ENCODE measurements at places on chromosomes 5 and 9. TPM values are rescaled to one million over a fixed set of nuclear protein-coding genes. Genes with fewer than 3 reads are reported as not detected.
A peak's percentile ranks its signal among the peaks of the same experiment; 100 is the strongest.

NEUROG1 gene
- not detected for total RNA-seq

IL3 gene
- total RNA-seq: 1.5 TPM

CLIC3 gene
- total RNA-seq: 7.8 TPM

SPATA31D4 gene
- total RNA-seq: not detected

MYOT gene
- not detected for total RNA-seq

RGMB gene
- total RNA-seq: 1.1 TPM

LCN2 gene
- total RNA-seq: not detected

GRCh38 chr5:159456261-159456660 lies 126.0 kb upstream of the IL12B start:
- peak; percentile 34 for DNase-seq

DNA sequence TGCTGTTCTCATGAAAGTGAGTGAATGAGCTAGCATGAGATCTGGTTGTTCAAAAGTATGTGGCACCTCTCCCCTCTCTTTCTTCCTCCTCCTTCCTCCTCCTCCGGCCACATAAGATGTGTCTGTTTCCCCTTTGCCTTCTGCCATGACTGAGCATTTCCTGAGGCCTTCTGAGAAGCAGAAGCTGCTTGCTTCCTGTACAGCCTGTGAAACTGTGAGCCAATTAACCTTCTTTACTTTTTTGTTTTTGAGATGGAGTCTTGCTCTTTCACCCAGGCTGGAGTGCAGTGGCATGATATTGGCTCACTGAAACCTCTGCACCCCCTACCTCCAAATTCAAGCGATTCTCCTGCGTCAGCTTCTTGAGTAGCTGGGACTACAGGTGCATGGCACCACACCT lies 6.1 kb downstream of the S100Z start:
- DNase-seq: peak; percentile 71

GRCh38 chr9:136584934-136585333 lies 39.1 kb upstream of the NOTCH1 start:
- no peak for DNase-seq

DNA sequence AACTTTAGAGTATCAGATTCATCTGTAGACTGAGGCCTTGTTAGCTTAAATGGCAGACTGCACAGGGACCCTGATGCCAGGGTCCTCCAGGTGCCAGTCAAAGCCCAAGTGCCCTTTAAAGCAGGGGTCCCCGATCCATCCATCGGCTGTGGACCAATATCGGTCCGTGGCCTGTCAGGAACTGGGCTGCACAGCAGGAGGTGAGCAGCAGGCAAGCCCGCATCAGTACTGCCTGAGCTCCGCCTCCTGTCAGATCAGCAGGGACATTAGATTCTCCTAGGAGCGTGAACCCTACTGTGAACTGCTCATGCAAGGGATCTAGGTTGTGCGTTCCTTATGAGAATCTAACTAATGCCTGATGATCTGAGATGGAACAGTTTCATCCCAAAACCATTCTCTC lies 403.4 kb downstream of the RAB3C start:
- no peak for DNase-seq

DNA sequence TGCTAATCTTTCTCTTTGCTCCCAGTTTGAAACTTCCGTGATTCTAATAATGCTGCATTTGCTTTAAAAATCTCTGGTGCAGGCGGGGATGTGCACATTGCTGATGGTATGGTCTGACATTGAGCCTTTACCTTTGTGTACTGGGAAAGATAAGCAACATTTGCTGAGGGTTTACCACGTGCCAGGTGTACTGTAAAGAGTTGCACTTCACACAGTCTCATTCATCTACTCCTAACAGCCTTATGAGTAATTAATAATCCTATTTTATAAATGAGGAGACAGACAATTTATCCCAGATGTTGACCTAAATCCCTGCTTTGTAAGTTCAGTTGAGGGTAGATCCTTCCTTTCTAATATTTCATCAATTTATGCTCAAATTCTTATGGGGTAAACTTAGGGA lies 726 bp upstream of the ADGRV1 start:
- DNase-seq: no peak

- DNase-seq: no peak
Observed at GRCh38 chr5:5037674-5038073, 102.5 kb upstream of the ADAMTS16 start.

DNA sequence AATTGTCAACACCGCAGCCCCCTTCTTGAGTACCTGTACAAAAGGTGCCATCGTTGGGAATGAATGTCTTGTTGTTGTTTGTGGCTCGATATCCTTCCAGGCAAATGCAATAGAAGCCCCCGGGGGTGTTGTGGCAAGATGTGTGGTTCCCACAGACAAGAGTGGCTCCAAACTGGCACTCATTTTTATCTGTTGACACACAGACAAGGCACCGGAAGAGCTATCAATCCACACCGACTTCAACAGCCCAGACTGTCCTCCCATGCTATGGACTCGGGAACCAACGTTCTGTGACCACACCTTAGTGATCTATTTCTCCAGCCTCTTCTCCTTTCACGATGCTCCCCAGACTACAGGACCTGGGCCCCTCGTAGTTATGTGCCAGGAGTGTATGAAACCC lies 25.9 kb downstream of the SUSD1 start:
- DNase-seq: no peak

DNA sequence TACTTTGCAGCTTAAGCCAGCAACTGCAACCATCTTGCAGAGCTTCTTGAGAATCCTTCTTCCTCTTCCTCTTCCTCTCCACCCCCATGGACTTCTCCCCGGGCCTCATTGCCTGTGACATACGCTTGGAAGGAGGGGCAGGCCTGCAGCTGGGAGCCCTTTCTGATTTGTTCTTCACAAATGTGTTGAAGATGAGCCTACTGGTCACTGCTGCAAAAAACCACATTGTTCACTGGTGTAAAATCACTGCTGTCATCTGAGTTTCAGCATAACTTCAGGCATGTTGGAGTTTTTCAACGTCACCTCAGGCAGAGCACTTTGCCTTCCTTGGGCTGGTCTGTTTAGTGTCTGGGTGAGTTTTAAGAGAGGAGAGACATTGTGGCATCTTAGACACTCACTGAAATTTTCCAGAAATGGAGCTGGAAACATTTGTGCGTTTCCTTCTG lies 7.9 kb downstream of the TJP2 start:
- no peak for DNase-seq

GRCh38 chr5:127994087-127994660 lies 89.4 kb upstream of the SLC12A2 start:
- DNase-seq: no peak

DNA sequence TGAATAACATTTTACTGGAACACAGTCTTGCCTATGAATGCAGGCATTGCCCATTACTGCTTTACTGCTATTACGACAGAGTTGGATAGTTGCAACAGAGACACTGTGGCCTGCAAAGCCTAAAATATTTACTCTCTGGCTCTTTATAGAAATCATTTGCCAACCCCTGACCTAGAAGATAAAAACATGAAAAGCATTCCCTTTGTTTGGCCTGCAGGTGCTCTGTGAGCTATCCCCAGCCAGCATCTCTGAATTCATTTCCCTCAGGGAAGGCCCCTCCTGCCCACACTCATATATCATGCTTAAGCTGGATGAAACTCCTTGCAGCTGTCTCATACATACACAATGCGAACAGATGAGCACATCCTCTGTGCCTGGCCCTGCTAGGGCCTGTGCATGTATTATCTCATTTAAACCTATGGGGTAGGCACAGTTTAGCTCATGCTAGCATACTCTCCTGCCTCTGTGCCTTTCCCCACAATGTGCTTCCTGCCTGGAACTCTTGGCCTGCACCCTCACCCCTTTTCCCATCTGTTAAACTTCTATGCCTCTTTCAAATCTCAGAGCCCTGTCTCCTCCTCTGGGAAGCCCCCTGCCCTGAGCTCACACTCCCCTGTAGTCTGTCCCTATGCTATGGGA lies 193.1 kb downstream of the PAX5 start:
- DNase-seq: no peak

DNA sequence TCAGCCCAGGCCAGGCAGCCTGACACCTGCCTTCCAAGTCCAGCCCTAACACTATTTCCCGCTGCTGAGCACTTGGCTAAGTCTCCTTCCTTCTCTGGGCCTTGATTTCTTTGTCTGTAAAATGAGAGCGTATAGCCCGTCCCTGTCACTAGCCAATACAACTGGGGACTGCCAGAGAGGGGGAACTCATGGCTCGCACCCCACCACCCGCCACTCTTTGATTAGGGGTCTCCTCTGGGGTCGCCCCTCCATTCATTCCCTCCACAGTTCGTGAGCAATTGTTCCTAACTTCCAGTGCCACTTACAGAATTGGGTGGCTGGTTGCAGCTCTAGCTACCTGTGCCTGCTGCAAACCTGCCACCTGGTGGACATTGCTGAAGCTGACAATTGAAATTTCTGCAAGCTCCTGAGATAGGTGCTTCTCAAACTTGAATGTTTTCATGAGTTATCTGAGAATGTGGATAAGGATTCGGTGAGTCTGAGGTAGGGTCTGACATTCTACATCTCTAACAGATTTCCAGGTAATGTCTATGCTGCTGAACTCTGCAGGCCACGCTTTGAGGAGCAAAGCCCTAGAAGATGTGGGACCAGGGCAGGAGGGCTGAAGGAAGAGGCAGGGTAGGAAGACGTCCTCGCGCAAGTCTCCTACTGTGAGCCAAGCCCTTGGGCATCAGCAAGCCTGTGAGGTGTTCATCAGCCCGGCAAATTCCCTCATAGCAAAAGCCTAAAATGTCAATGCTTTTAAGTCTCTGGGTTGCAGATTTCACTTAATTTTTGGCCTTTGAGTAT lies 13.3 kb upstream of the RECK start:
- peak; percentile 79 for DNase-seq

- DNase-seq: no peak
Observed at GRCh38 chr5:140221697-140222223, 46.8 kb downstream of the CYSTM1 start.

- DNase-seq: no peak
Observed at GRCh38 chr5:81838307-81838906, 87.5 kb upstream of the SSBP2 start.

DNA sequence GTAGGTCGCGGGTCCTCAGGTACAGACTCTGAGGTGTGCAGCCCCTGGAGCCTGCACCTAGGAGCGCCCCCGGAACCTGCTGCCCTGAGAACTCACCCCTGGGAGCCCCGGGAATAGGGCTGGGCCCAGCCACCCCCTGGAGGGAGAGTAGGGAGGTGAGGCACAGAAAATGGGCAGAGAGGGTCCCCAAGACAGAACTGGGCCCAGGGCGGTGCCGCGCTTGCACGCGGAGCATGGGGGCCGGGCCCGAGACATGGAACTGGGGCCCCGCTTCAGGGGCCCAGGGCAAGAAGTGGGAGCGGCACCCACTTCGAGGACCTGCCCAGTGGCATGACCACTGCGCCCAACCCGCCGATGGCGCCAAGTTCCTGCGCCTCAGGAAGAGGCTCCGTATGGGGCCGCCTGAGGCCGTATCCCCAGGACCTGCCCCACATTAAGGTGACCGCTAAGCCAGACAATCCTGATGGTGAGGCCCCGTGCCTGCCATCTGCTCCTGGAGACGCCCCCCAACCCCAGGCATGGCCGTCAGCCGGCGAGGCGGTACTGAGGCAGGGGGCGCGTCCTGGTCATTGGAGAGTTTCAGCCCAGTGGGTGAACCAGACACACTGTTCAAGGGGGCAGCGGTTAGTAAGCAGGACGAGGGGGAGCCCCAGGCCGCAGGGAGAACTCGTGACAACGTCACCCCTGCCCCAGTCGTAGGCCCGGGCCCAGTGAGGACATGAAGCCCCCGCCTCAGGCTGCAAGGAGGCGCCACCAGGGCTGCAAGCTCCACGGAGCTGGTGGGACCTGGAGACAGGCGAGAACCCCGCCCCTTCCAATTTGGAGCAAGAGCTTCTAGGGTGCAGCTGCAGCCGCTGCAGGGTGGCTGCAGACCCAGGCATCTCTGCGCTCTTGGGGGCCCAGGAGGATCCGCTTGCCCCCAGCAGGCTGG lies 89.5 kb upstream of the PUM3 start:
- DNase-seq: no peak

DNA sequence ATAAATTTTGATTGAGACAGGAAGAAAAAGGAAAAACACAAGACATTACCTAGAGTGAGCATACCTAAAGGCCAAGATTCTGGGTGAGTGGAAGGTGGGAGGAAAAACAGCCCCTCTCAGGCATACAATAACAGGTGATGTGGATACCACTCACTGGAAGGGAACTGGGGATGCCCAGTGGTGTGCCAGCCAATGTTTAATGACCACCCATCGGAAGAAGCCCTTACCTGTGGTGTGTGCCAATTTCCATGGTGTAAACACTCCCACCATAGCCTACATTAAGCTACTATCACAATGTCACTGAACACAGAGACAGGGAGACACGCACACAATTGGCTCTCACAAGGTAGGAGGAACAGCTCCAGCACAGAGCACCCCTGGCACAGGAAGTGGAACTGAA lies 63.5 kb downstream of the SEMA5A start:
- no peak for DNase-seq

GRCh38 chr5:180136630-180137381 lies 65.2 kb upstream of the RNF130 start:
- DNase-seq: peak; percentile 35

DNA sequence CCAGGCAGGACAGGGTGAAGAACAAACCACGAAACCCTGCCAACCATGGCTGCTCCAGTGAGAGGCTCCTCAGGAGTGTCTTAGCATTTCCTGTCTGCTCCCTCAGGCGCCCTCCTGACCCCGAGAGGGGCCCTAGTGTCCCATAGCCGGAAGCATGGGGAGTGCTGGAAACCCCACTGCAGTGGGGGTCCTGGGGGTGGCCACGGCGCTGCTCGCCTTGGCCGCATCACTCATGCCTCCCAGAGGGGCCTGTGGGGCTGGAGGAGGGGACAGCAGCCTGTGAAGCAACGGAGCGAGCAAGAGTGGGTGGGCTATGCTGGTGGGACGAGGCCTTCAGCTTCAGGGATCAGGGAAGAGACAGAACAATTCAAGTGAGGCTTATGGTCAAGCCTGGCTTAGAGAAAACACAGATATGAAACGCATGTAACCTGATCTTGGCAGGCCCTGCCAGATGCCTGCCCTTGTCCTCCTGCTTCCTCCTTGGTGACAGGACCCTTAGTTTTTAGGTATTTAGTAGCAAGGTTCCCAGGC lies 219.1 kb downstream of the FANCC start:
- no peak for DNase-seq

GRCh38 chr5:36585701-36586100 lies 20.7 kb upstream of the SLC1A3 start:
- no peak for DNase-seq

- no peak for DNase-seq
Observed at GRCh38 chr9:121738968-121739367, 87.5 kb downstream of the DAB2IP start.

DNA sequence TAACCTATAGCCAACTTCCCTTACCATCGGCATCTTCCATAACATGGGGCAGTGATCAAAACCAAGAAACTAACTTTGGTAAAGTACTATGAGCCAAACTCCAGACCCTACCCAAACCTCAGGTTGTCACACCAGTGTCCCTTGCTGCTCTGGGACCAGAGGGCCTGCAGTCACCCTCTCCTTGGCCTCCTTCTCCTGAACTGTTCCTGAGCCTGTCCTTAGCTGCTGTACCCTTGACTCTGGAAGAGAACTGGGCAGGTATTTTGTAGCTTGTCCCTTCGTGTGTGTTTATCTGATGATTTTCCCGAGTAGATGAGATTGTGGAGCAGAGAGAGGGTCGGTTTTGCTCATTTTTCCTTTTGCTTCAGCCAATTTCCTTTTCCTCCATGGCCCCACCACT lies 240.4 kb downstream of the SYK start:
- peak; percentile 23 for DNase-seq

GRCh38 chr5:14149672-14150274 lies 6.6 kb downstream of the TRIO start:
- DNase-seq: no peak

GRCh38 chr9:87513880-87514535 lies 16.3 kb downstream of the DAPK1 start:
- DNase-seq: no peak

All from activated CD8-positive, alpha-beta memory T cell treated with anti-CD3 and anti-CD28 coated beads, Interleukin-2, amount 10 ng/mL, durations not matched to agents 7 days and 5 days (primary cell).